ENCODE measurements at places on chromosomes 6 and 20. TPM values are rescaled to one million over a fixed set of nuclear protein-coding genes. Genes with fewer than 3 reads are reported as not detected.

Gene TNFRSF6B
- 13.6 TPM for total RNA-seq

Gene HAO1
- not detected for total RNA-seq

Gene TTPAL
- total RNA-seq: 17.9 TPM

Gene SLC18B1
- total RNA-seq: 20.2 TPM

Gene CPNE5
- total RNA-seq: 20.3 TPM

DNA sequence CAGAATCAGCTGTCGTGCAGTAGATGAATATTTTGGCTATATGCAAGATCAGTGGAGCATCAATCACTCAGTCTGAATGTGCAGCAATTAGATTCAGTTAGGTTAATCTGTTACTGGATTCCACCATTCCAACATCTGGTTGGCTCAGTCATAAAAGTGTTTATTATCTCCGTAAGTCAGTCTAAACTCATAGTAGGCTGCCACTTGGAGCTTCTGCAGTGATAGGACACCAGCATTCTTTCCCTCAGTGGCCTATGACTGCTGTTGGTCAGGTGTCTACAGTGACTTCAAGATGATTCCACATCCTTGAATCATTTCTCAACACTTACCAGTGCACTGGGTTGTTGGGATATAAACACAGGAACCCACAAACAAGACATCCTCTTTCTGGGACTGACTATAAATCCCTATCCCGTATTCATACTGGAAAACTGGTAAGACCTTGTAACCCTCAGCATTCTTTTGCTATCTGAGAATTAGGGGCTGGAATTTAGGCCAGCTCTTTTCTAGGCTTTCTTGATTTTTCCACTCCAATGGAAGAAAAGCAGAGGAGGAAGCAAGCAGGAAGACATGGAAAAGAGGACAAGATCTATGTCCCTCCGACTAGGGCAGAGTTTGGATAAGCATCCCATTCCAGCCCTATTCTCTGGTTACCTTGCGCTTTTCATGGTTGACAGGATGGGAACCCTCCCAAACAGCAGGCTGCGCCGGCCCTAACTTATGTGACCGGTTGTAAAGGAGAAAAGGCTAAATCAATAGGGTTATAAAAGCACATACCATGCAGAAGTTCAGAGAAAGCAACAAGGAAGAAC lies 919.6 kb downstream of the KIF16B start:
- no peak for DNase-seq

GRCh38 chr6:149128489-149129145 lies 188.9 kb upstream of the TAB2 start:
- DNase-seq: no peak

DNA sequence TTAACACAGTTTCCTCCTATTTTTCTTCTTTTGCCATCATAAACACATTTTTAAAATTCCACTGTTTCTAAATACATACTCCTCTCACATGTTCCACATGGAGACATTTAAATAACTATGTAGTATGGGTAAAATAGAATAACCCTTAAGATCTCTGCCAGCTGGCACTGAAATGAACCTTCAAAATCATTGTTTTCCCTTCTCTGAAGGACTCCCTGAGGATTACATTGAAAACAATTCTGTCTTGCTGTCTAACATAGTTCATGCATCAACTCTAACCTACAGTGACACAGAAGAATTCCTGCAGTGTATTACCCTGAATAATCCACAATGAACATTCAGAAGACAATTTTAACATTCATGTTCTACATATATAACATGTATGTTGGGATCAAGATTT lies 1361.8 kb upstream of the CITED2 start:
- DNase-seq: no peak

DNA sequence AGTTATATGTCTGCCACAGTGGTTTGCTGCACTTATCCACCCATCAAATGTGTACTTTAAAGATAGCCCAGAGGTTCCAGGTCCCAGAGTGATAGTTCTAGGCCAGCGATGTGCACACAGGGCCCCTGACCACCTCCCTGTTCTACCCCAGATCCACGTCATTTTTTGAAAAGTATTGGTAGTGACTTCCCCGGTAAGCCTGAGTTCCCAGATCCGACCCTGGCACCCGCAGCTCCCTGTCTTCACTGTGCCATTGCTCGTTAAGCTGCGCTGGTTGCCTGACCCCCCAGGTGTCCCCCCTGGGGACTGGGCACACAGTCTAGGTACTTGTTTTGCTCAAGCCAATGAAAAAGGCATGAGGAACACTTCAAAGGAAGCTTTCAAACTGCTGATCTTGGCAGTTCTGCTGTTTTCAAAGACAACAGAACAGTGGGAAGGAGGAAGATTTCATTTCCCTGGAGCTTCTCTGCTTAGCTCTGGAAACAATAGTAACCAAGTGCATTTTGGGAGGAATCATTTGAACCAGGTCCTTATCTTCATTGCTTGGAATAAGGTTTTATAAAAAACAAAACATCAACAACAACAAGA lies 116.3 kb upstream of the TAB2 start:
- no peak for DNase-seq

GRCh38 chr20:35510951-35511735 lies 18.3 kb downstream of the C20orf173 start:
- no peak for DNase-seq

GRCh38 chr6:47440719-47441118 lies 36.9 kb upstream of the CD2AP start:
- DNase-seq: no peak
